Hypothalamus (tissue), 51 donors: ENCODE measurements at places on chromosomes 12 and 14.

GRCh38 chr12:101166866-101167265 lies 43.2 kb downstream of the SLC5A8 start:
- no peak for DNase-seq

DNA sequence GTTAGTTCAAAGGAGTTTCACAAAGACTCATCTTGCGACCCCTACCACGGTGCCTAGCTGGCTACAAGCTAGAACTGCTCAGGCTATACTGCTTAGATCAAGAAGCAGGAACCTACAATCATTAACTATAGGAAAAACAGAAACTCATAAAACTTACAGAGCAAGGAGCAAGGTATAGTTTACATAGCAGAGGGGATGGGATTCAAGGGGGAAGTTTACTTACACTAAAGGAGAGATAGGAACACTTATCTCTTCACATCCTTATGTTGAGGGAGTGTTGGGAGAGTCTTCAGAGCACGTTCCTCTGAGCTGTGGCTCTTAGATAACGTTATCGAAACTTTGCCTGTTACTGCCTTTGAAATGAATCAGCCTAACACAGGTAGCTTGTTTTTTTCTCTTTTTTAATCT lies 58.1 kb downstream of the FSCB start:
- no peak for DNase-seq

DNA sequence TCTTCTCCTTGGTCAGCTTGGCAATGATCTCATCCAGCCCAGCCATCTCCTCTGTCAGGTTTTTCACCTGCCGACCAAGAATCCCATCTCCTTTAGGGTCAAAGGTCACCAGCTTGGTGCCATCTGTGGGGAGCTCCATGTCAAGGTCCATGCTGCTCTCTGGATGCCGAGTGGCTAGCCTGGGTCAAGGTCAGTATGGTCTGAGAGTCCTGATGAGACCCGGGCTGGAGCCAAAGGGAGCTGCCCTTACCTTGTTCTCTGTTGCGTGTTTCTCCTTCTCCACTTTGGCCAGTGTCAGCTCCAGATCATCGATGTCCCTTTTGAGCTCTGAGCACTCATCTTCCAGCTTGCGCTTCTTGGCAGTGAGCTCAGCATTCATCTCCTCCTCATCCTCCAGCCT lies 11.8 kb downstream of the MYH7 start:
- DNase-seq: no peak

GRCh38 chr12:45827974-45828373 lies 98.5 kb downstream of the ARID2 start:
- no peak for DNase-seq

DNA sequence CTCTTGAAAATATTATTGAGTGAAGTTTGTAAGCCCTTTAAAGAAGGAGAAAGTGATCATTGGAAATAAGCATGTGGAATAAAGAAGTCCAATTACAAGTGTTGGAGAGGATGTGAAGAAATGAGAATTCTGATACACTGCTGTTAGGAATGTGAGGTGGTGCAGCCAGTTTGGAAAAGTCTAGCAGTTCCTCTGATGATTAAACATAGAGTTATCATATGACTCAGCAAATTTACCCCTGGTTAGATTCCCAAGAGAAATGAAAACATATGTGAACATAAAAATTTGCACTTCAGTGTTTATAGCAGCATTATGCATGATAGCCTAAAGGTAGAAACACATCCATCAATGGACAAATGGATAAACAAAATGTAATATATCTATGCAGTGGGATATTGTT lies 319.9 kb downstream of the AEBP2 start:
- no peak for DNase-seq

GRCh38 chr12:12081836-12082497 lies 11.2 kb downstream of the BCL2L14 start:
- DNase-seq: no peak

DNA sequence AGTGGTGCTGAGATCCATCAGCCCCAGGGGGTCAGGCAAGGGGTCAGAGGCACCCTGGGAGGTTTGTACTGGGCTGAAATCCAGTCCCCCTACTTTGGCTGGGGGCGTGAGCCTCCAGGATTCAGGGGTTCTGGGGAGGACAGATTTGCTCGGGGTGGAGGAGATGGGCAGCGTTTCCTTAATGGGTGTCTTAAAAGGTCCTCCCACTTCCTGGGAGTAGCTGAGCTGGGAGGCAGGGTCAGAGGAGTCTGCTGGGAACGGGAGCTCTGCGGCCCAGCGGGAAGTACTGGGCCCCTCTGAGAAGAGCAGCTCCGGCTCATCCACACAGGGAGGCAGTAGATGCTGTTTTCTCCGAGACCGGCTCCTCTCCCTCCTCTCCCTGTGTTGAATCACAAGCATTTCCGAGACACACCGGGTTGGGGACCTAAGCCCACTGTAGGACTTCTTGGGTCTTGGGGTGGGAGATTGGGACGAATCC lies 2.1 kb upstream of the TEX52 start:
- DNase-seq: no peak

DNA sequence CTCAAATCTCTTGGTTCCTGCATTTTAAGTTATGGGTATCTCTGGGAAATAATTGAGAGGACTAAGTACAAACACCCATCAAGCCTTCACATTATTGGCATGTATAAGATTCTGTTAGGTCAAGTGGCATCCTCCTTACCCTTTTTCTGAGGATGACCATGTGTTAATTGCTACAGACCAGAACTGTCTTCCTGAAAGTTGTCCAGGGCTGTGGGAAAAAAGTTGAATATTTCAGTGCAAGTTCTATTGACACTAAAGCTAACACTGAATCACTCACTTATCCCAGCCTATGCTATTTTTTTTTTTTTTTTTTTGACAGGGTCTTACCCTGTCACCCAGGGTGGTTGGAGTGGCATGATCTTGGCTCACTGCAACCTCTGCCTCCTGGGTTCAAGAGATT lies 130.1 kb upstream of the HIF1A start:
- DNase-seq: no peak

GRCh38 chr12:59087691-59088090 lies 167.4 kb upstream of the LRIG3 start:
- no peak for DNase-seq

DNA sequence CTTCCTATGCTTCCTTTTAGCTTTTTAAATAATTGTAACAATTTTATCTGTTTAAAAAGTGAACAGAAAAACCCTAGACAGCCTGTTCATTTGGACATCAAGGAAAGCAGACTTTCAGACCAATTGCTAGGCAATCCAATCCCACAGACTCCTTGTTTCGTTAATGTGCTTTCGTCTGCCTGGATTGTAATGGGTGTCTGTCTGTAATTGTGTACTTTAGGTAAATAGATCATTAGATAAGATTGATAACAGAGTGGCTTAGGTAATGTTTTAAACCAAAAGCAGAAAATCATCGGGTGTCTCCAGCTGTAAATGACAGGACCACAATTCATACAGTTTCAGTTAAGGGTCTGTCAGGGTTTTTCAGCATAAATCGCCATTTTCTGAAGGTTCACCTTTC lies 19.6 kb downstream of the CCDC60 start:
- DNase-seq: no peak

GRCh38 chr12:58819985-58820384 lies 100.3 kb downstream of the LRIG3 start:
- no peak for DNase-seq

DNA sequence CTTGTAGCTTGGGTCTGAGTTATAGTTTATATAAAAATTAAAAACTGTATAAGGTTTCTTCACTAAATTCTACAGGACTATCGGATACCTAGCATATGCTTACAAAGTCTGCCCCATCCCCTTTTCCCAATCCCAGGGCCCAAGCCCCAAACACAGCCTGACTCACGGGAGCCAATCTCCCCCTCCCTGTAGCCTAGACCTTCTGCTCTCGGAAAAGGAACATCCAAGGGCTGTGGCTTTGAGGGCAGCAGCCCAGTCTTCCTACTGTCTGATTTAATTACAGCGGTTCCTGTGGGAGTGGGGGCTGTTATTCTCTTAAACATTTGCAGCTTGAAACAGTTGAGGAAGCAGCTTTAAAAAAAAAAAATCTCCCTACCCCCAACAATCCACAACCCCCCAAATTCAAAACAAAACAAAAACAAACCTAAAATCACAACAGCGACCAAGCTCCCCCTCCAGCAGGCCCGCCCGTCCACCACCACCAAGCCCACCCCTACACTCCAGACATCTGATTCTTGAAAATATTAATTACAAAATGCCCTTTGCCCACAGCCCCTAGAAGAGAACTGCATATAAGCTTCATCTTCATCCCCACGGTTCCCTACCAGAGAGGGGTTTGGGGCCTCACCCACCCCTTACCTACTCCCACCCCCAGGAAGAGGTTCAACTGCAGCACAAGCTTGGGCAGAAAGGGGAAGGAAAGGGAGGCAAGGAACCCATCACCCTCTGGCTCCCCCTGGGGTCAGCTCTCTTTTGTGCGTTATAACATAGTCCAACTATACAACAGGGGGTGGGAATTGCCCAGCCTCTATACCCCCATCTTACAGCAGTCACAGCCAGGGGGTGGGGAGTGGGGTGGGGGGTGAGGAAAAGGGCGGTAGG lies 1.1 kb upstream of the PRKAG1 start:
- DNase-seq: no peak

- DNase-seq: no peak
Measured at GRCh38 chr14:62957562-62957961, 87.7 kb downstream of the KCNH5 start.

DNA sequence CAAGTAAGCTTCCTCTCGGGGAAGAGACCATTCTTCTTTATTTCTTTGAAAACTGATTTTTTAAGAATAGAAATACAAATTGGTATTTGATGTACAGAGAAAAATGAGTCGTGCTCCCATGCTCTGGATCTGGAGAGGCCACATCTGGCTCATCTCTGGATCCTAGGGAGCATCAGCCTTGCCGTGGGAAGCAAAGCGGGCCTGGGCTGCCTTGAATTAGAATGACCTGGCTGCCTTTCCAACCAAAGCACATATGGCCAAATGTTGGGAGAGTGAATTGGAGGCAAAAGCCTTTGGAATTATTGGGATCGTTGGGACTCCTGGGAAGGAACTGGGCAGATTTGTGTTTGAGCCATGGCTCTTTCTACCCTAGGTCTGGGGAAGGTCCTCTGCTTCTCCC lies 80.0 kb downstream of the SLC25A47 start:
- no peak for DNase-seq

DNA sequence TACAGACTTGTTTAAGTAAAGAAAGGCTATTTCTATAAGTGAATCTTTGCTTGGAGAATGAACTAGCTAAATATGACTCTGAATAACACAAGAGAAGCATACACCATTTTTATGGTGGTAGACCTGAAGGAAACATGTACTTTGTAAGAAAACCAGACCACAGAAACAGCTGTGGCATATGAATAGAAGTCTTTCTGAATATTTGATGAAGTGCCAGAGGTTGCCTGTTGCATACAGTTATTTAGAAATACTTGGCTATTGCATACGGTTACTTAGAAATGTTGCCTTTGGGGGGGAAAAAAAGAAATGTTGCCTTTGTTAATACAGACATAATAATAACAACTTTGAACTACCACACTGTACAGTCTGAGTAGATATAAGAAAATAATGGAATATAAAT lies 16.8 kb upstream of the LEMD3 start:
- DNase-seq: no peak

GRCh38 chr14:96102081-96102856 lies 63.1 kb downstream of the C14orf132 start:
- DNase-seq: no peak

- no peak for DNase-seq
Measured at GRCh38 chr14:99137913-99138571, 134.0 kb downstream of the BCL11B start.

DNA sequence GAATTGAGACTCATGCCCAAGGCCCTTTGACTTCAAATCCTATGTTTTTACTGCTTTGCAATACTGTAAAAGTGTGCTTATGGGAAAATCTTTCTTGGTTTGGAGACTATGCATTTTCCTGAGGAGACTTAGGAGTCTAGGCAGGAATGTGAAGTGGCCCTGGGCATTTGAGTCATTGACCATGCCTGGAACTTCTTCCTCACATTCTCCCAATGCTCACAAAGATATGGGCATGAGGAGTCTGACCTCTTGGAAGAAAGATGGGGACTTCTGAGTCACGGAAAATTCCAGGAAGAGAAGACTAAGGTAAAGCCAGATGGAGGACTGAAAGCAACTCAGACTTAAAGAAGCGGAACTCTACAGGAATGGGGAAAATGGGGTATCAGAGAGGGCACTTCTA lies 38.2 kb upstream of the ZNF641 start:
- no peak for DNase-seq

DNA sequence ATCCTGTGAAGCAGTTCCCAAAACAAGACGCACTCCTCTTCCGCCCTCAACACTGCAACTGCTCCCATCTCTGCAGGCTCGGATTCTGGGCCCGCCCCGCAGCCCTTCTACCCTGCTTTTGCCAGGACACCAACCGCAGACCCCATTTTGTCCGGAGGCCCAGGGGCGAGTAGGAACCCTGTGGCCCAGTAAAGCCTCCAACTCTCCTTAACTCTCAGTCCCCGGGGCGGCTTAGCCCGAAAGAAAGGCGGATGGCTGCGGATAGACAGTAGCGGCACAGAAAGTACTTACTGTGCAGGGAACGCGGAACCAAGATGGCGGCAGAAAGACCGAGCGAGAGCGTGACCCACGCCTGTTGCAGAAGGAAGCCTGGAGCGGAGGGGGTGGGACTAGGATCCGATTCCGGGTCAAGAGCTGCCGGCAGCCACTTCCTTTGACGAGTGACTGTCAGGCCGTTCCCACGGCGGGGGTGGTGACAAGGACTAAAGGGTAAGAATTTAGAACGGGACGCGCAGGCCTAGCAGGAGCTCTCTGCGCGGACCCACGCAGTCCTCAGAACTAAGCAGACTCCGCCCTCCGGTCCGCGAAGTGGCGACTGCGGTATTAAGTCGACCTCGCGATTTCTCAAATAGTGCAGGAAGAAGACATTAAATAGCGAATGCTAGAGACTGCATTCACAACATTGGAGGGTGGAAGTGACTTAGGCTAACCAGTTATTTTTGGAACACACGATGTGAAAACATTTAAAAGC lies at the start of gene NACA:
NACA (minus strand) TSS at position 328 of the 751 bp plus-strand sequence. CDS start 778 bp downstream, outside the sequence.
- peak; percentile 98 for DNase-seq

- DNase-seq: no peak
Measured at GRCh38 chr12:120842595-120842994, 61.6 kb downstream of the SPPL3 start.

DNA sequence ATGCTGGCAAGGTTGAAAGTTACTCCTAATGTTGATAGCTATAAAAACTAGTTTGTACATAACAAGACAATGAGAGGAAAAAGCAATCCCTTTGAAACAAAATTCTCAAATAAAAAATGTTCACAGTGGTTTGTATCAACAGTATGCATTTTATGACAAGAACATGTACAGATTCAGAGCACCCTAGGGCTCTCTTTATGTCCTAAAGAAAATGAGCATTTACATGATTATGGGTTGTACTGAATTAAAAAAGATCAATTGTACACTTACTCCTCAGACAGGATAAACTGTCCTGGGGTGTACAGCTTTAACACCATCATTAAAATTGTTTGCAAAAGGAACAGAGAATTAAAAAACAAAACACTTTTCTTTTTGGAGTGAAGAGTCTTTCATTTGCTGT lies 22.2 kb downstream of the PPP1CC start:
- DNase-seq: no peak

GRCh38 chr12:2338991-2339431 lies 286.2 kb downstream of the CACNA1C start:
- no peak for DNase-seq
